Upper lobe of left lung (tissue), 6 donors: ENCODE measurements at places on chromosomes 5 and 9.

GRCh38 chr9:128099231-128099931 is 28.1 kb downstream of the PTGES2 start:
- no peak for DNase-seq

- no peak for DNase-seq
These were observed 410.4 kb upstream of the PTPRD start for GRCh38 chr9:11023201-11023600.

DNA sequence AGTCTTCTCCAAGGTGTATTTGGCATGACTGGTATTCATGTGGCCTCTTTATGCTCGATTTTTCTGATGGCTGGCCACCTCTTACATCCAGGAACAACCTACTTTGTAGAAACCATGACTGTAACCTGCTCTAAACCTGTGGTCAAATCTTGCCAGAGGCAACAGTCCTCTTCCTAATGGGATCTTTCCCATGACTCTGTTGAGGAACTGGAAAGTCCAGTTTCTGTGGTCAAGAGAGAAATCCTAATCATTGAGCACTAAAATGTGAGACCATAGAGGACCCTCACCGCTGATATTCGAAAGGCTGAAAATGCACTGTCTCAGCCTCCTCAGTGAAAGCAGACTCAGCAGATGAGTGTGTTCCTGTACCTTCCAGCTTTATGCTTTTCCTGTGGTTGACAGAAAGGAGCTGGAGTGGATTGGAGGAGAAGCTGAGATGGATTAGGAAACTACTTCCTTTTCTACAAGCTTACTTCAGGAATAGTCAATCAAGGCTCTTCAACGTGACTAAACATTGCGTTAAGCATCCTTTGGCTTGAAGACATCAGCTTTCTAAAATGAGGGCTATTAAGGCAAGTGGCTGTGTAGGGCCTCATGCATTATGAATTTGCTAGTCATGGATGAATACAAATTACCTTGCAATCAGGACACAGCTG is 69.7 kb upstream of the DAPK1 start:
- no peak for DNase-seq

GRCh38 chr9:91795598-91796241 is 154.3 kb downstream of the ROR2 start:
- DNase-seq = no peak

DNA sequence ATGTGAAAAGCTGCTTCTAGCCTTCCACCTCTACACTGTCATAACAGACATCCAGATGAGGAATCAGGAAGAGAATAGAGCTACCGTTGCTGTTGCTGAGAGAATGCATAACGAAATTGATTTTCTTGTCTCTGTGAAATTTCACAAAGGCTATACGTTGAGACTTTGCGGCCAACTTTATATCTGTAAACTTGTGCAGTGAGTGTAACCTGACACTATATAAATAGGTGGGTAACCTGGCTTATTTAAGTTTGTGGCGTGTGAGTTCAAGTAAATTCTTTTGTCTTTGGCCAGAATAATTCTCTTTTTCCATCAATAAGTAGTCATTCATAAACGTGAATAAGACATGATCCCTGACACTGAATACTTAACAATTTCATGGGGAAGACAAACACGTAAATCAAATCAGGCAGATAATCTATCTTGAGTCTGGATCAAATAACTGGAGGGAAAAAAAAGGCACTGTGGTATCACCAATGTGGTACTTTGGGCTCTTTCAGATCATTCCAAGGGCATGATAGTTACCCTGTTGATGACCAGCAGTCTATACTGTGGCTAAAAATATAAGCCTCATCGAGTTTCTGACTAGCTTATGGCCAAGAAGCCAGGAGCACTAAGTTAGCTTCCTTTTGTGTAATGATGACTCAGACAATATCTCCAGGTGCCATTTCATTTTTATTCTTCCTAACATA is 98.2 kb upstream of the RASA1 start:
- DNase-seq = no peak

GRCh38 chr5:153470736-153471135 is 19.7 kb upstream of the GRIA1 start:
- no peak for DNase-seq

DNA sequence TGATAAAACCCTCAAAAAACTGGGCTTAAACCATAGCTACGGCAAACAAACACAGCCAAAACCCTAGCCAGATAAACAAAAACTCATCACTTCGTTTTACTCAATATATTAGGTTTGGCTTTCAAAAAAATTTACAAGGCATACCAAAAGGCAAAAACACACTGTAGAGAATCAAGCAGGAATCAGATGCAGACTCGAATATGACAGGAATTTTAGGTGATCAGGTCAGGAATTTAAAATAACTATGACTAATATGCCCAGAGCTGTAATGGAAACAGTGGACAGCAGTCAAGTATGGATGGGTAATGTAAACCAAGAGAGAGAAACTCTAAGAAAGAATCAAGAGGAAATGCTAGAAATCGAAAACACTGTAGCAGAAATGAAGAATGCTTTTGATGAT is 26.5 kb upstream of the DOCK2 start:
- no peak for DNase-seq

DNA sequence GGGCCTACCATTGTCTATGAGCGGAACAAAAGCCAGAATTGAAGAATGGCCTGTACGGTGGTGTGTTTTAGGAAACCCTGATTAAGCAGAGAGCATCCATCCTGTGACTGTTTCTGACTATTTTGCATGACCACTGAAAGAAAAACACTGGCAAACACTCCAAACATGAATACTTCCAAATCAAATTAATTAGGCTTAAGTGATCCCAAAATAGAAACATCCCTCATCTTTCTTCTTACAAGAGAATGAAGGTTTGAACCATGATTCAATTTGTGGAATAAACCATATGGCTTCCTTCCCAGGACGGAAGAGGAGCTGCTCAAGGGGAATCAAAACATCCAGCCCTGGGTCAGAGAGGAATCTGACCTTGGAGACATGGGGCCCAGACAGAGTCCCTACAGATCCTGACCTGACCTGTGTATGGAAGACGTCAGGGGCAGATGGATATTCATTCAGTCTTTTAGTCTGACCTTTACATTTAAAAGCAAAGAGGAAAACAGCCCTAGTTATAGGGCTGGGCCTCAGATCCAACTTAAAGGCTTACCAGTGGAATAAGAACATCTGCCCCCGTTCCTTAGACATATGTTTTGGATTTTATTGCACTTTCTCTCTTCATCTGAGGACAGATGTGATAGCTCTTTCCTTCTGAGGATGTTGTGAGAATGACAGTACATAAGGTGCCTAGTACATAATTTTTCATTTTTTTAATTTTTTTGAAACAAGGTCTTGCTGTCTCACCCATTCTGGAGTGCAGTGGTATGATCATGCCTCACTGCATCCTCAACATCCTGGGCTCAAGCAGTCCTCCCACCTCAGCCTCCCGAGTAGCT is 17.6 kb upstream of the RECK start:
- DNase-seq = no peak

- DNase-seq = no peak
These were observed 48.8 kb upstream of the PLCXD3 start for GRCh38 chr5:41559184-41559583.

DNA sequence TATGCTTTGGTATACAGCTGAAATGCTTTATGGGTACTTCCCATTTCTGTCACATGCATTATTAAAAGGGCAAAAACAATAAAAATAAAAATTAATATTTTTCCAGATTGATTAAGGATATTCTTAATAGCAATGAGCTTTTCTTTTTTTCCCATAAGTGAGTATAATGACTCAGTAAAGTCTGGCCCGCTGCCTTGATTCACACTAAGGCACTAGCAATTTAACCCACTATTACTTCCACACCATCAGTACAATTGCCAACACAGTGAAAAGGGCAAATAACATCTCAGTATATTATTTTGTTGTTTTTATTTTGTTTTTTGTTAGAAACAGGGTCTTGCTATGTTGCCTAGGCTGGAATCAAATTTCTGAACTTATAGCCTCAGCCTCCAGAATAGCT is 150.1 kb downstream of the RNF180 start:
- DNase-seq = no peak

GRCh38 chr9:86798966-86799365 is 148.3 kb downstream of the GAS1 start:
- no peak for DNase-seq

- DNase-seq = no peak
These were observed 72.5 kb downstream of the SPIN1 start for GRCh38 chr9:88460587-88461332.

DNA sequence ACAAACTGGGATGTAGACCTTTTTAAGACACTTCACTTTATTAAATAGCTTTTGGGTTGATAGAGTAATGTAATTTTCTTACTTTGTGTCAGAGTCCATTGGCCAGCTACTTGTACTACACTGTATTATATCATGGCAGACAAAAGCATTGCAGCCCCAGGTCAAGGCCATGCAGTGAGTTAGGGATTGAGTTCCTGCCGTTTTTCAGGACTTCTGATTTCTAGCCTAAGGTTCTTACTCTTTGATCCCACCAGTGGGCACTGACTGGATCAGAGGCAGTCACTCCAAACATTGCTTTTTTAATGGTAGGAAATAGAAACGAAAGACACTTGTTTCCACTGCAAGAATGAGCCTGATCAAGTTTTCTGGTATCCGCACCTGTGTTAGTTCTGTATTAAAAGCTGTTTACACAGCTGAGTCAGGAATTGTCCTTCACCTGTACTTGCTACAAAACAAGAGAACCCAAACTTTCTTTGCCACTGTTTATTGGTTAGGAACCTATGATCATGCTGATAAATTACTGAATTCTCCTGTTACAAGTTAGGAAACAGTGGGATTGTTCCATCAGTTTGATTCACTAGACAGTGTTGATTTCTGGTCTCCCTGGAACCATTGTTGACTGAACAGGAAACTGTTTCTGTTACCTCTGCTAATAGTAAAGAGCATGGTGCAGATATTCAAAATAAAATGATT is 22.1 kb downstream of the LRRC70 start:
- no peak for DNase-seq

DNA sequence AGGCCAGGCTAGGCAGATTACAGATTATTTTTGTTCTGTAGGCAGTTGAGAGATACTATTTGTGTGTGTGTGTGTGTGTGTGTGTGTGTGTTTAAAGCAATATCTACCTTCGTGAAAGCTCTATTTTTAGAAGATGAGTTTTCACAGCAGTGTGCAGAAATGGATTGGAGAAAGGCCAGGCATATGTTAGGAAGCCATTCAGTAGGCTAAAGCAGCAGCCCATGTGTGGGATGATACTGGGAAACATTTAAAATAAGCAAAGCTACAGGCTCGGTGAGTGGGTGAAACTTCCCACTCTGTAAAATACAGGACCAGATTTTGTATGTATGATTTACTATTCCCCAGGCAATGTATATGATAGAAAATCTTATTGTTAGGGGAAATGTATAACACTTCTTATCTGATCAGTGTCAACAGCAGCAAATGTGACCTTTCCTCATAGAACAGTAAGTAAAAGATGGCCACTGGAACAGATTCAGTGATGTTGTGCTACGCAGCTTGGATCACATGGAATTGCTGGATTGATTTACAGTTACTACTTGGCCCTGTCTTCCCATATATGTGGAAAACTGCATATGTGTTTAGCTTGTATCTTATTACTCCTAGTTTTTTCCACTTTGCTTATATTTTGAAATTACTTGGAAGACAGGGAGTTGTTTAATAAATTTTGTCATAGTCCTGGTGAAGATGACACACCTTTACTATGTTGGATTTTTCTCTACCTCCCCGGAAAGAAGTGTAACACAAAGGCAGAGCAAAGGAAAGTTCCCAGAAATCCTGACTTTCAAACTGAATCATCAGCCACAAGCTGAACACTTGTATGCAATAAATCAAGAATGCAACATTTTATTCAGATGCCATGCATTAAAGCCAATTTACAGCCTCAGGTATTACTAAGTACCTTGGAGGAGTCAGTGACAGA is 1077.7 kb upstream of the SEMA6A start:
- DNase-seq = no peak

GRCh38 chr9:34171753-34172535 is 6.9 kb upstream of the UBAP1 start:
- peak; percentile 58 for DNase-seq
